ENCODE measurements at places on chromosomes 4 and X.

- DNase-seq, result no peak
These were observed 16.0 kb downstream of the TNMD start for GRCh38 chrX:100600758-100601157.

DNA sequence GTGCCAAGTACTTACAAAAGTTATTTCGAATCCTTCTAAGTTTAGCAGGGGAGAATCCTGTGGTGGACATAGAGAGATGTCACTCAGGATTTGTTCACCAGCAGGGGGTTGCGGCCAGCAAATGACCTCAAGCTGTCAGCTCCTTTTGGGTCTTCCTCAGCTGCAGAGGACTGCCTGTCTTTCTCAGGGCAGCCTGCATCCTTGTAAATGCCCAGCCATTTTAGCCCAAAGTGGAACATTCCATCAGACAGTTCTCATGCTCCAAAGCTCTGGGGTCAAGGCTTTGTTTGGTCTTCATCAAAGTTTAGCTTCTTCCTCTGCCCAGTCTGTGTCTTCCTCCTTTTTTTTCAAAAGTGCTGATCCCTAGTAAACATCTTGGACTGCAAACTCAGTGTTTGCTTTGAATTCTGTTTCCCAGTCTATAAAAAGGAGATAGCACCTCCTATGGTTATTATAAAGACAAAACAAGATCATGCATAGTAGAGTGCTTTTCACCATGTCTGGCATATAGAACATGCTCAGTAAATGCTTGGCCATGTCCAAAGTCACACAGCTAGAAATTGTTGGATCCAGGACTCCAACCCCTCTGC, 156.4 kb upstream of the GATB start:
- no peak for DNase-seq

- no peak for DNase-seq
These were observed 235.4 kb downstream of the GPC3 start for GRCh38 chrX:133749951-133750350.

- DNase-seq, result no peak
These were observed 511.5 kb downstream of the GLUD2 start for GRCh38 chrX:121558886-121559285.

GRCh38 chrX:10280071-10280470, 123.3 kb downstream of the CLCN4 start:
- DNase-seq, result no peak

- no peak for DNase-seq
These were observed 8.4 kb downstream of the TNMD start for GRCh38 chrX:100593126-100593525.

DNA sequence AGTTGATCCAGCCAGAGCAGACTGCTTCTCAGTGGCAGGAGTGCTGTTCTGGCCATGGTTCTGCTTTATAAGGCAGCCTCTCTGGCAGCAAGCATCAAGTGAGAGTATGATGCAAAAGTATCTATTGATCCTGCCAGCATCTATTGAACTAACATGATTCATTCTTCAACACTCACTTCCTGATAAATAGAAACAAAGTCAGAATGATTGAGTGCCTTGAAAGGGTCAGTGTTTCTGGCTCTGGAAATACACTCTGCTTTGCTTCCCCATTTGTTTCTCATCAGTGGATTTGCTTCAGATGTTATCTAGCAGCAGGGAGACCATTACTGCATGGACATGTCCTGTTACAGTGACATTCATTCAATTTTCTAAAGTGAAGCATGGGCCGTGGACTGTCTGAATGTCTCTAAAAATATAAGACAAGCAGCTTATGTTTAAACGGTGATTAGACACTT, 66.2 kb upstream of the FRAS1 start:
- DNase-seq, result no peak

GRCh38 chrX:39952989-39953388, 144.8 kb downstream of the BCOR start:
- no peak for DNase-seq

- DNase-seq, result no peak
These were observed 204.6 kb upstream of the ANXA10 start for GRCh38 chr4:167887726-167888125.

DNA sequence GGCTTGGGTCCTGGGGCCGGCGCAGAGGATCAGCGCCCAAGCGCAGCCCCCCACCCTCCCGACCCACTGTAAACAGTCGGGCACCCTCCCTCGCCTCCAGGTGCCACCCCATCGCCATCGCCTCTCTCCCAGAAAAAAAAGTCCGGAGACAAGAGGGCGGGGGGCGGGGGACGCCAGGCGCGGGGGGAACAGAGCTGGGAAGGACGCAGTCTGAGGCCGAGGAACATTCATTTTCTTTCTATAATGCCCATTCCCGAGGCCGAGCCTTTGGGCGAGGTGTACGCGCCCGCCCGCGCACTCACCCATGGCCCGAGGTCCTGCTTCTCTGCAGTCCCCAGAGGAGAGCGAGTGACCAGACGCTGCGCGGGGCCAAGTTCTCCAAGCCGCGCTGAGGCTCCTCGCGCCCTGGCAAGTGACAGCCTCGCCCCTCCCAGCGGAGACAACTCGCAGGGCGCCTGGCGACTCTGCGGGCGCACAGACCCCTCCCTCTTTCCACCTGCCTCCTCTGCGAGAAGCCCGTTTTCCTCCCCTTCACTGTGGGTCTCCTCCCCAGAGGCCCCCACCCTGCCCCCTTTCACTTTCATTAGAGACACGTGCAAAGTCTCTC, 63.5 kb upstream of the WDR17 start:
- no peak for DNase-seq

GRCh38 chrX:11040405-11040804, 70.7 kb upstream of the HCCS start:
- DNase-seq, result no peak

- DNase-seq, result no peak
These were observed 111.2 kb upstream of the GRXCR1 start for GRCh38 chr4:42781315-42781714.

GRCh38 chr4:184444953-184445309, 29.4 kb downstream of the IRF2 start:
- no peak for DNase-seq

- DNase-seq, result no peak
These were observed 29.8 kb downstream of the SLC9A6 start for GRCh38 chrX:136015016-136015415.

- DNase-seq, result no peak
These were observed 1646.9 kb upstream of the ADGRL3 start for GRCh38 chr4:59553063-59553720.

DNA sequence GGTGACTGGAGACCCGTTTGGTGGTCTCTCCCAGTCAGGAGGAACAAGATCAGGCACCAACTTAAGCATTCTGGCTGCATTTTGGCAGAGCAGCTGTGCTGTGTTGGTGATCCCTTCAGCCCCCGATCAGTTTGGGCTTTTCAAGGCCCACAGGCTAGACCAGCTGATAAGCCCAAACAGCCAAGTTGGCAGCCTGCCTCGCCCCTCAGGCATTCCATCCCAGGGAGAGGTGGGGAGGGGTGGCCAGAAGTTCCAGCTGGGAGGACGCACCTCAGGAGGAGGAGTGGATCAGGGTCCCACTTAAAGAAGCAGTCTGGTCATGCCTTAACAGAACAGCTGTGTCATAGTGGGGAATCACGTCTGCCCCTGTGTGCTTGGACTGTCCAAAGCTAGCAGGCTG, 105.8 kb downstream of the CHIC1 start:
- no peak for DNase-seq

- DNase-seq, result no peak
These were observed 470.9 kb upstream of the ADGRL3 start for GRCh38 chr4:60729194-60729593.

GRCh38 chrX:116417214-116417613, 19.2 kb upstream of the SLC6A14 start:
- no peak for DNase-seq

DNA sequence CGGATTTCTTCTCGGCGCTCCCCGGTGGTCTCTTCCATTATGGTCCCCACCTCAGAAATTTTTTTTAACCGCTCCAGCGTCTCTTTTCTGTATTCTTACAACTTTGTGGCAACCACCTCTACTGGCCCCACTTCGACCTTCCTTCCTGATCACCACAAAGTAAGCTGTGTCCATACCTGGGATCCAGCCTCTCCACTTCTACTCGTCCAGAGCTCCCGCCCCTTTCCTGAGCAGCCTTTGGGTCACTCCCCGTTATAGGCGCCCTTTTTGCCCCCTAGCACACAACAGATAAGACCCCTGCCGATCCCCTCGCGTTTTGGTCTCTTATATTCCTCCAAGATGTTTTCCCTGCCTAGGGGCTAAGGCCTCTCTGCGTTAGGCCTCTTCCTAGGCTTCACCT, 557 bp downstream of the PIGG start:
- DNase-seq, result no peak

DNA sequence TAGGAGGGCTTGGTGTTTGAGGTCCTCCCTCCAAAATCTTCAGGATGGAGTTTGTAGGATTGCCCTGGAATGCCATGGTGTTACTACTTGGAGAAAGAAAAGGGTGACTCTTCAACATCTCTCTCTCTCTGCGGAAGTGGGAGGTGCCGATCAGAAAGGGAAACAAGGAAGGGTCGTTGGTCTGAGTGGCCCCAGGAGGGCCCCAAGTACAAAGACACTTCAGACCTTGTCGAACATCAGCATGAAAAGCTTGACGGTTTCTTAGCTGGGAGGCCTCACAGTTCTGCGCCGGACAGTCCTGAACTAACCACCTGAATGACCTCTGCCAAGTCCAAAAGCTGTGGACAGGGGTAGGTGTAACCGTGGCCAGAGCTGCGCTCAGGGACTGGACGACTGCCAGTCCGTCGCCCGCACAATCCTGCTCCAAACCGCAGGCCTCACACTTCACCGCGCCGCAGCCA, 646 bp upstream of the GSX2 start:
- no peak for DNase-seq

DNA sequence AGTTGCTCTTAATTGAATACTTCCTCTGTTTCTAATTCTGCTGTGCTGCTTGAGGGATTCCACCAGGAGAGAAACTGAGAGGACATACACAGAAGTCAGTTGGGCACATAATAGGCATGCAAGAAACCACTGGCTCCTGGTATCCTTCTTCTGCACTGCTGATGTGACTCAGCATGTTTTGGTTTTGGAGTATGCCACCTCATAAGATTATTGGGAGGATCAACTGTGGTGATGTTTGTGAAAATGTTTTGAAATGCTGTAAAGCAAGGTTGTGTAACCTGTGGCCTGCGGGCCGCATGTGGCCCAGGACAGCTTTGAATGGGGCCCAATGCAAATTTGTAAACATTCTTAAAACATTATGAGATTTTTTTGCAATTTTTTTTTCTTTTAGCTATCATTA, 119.6 kb downstream of the GATB start:
- DNase-seq, result no peak

DNA sequence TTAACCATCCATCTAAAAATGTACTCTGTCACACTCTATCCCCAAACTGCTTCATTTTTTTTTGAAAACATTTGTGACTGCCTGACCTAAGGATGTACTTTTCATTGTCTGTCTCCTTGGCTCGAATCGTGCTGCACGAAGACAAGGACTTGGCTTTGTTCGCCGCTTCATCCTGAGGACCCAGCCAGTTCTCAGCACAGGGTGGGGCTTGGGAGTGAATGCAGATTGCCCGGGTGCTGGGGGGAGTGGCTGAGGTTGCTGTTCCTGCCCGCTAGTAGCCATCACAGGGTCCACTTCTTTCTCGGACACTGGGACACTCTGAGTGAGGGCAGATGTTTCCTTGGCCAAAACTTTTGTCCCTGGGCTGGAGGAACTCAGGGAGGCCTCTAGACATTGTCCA, 70.1 kb upstream of the CLCN4 start:
- DNase-seq, result no peak

DNA sequence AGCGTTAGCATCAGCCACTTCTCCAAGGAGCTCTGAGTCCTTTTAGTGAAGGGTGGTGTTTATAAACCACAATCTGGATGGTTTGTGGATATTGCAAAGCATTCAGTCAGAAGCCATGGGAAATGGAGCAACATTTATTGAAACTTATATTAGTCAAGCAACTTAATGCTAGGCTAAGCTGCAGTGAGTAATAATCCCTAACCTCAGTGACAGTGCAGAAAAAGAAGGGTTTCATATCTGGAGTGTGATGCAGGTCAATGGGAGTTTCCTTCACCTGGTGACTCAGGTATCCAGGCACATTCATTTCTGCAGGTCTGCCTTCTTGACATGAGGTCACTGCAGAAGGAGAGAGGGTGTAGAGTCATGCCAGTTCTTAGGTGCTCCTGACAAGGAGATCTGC, 10.4 kb upstream of the DRD5 start:
- no peak for DNase-seq

GRCh38 chr4:175470131-175470530, 341.9 kb downstream of the GPM6A start:
- no peak for DNase-seq

All from stimulated activated CD8-positive, alpha-beta memory T cell treated with anti-CD3 and anti-CD28 coated beads, Interleukin-15, amount 100 ng/mL, for 1 hour (primary cell).